ENCODE measurements at places on chromosomes 12 and 14.

- DNase-seq, result no peak
These were observed 257.2 kb upstream of the SOX5 start for GRCh38 chr12:24206621-24207020.

DNA sequence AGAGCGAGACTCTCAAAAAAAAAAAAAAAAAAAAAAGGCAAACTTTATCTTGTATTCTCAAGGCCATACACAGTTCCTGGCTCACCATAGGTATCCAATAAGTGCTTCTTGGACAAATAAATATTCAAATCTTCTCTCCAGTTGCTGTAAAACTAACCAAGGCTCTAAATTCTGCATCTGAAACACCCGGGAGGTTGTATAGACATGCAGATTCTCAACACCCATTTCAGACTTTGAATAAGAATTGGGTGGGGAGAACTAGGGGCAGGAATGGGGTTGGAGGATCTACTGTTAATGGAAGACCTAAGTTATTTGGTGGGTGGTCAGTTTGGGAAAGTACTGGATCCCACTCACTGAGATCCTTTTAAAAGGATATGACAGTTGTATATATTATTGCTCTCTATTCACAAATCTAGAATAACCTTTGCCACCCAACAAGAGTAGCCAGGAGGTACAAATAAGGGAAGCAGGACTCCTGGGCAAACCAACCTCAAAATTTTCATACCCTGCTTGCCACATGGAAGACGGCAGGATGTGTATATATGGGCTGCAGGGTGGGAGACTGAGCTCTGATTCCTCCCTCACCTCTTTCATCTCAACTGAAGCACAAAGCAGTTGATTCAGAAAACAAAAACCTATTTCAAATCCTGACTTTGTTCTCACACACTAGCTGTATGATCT lies 879 bp downstream of the GDF3 start:
- DNase-seq, result no peak

GRCh38 chr14:73780896-73781295 lies 66.7 kb upstream of the PNMA1 start:
- DNase-seq, result no peak

- DNase-seq, result no peak
These were observed 20.1 kb upstream of the CERS5 start for GRCh38 chr12:50187084-50187900.

DNA sequence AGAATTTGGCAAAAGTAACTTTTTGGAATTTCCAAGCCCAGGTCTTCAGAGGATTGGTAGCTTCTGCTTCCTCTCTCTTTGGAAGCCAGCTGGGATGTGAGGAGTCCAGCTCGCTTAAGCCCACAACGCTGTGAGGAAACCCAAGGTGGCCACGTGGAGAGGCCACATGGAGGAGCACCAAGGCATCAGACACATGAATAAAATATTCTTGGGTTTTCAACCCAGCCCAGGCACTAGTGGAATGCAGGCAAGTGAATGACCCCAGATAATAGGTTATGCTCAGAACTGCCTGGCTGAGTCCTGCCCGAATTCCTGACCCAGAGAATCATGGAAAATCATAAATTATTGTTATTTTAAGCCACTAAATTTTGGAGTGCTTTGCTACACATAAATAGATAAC lies 119.7 kb upstream of the PARP11 start:
- no peak for DNase-seq

GRCh38 chr12:130658145-130658911 lies 57.8 kb downstream of the RIMBP2 start:
- no peak for DNase-seq

DNA sequence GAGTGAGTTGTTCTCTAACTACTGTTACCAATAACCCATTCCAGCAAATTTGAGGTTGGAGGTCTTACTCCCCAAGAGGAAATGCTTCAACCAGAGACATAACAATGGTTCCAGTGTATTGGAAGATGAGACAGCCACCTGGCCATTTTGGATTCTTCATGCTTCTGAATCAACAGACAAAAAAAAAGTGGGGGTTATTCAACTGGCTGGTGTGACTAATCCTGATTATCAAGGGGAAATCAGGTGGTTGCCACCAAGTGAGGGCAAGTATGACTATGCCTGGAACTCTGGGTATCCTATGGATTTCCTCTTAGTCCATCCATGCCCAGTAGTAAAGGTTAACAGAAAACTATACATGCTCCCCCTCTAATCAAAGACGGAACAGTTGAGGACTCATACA lies 29.9 kb upstream of the ZNF641 start:
- no peak for DNase-seq

DNA sequence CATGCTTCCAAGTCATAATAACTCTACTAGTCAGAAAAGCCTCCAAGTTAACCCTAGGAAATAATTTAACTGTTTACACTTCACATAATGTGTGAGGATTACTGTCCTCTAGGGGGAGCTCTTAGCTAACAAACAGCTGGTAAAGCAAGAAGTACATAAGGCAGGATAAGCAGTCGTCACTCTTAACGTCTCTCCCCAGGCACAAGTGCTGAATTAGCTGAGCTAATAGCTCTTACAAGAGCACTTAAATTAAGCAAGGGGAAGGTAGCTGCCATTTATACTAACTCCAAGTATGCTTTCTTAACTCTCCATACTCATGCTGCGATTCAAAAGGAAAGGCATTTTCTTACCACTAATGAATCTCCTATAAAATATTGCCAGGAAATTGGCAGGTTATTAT lies 79.3 kb upstream of the TSPAN11 start:
- peak; percentile 24 for DNase-seq

DNA sequence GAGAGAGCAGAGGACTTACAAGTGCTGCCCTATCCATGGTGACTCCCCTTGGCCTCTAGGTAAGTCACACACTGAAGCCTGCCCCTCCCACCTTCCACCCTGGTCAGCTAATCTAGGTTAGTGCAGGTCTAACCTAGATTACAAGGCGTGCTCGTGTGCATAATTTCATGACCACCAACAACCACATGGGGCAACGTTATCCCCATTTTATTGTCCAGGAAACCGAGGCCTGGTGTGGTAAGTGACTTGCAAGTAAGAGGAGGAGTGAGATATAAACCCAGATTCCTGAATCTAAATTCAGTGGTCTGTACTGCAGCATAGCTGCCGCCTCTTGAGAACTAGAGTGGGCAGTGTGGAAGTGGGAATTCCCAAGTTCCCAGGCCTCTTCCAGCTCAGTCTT lies 171.1 kb downstream of the DAD1 start:
- no peak for DNase-seq

DNA sequence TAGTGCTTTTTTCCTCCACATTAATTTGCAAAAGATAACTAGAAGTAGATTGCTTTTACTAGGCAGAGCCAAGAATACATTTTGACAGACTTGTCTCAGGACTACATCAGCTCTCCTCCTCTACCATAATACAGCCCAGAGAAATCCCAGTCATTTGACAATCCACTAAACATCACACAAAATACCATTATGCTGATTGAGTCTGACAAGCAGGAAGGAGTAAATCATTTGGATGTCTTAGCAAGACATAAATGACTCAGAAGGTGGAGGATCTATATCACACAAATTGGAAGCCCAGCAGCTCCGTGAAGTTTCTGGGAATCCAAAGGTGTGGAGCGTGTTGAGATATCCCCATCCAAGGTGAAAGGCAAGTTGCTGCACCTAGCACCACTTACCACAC lies 75.4 kb upstream of the FKBP4 start:
- no peak for DNase-seq

- no peak for DNase-seq
These were observed 2.3 kb upstream of the KRT5 start for GRCh38 chr12:52522346-52523011.

DNA sequence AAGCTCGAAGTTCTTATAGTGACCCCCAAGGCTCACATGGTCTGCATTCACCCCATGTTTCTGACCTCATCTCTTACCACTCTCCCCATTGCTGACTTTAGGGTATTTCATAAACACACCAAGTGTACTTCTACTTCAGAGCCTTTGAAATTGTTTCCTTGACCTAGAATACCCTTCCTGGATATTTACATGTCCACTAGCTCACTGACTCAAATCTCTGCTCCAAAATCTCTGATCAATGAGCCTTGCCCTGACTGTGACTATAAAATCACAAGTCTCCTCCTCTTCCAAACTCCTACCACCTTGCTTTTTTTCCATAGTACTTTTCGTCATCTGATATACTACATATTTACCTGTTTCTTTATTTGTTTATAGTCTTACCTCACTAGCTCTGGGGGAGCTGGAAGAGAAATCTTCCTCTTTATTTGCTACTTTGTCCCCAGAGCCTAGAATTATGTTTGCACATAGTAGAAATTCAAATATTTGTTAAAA lies 105.1 kb downstream of the RMST start:
- DNase-seq, result no peak

DNA sequence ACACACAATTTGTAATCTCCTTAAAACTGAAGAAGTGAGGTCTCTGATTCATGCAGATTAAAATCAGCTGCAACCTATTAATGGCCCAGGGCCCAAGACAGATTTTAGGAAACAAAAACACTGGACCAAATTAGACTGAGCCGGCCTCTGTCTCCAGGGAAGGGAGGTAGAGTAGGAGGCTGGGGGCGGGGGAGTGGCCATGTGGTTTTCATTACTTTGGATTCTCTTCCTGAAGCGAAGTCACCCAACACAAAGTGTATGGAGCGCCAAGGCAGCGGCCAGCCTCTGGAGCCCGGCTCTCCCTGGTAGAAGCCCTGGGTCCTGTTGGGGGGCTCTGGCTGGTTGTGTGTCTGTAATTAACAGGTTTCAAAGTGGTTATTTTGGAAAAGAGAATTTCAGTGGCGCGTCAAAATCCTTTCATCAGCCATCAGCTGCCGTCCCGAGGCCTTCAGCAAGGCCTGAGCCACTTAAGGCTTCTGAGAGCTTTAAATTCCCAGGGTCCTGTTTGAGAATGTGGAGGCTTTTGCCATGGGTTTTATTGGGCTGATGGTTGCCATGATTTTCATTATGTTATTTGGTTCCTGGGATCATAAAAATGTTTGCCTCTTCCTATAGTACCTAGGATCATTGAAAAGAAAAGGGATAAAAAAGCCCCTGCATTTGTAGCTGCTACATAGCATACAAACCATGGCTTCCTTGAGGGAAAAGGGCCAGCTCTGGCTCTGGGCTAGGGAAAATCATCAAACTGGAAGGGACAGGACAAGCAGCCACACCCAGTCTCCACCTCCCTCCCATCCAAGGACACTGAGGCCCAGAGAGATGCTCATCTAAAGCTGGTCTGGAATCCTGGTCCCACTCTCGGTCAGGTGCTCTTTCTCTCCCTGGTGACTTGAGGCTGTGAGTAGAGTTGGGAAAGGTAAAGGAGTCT lies 282.4 kb downstream of the ZFP36L1 start:
- DNase-seq, result no peak

GRCh38 chr12:30134229-30134628 lies 350.5 kb upstream of the TMTC1 start:
- no peak for DNase-seq

- peak; percentile 56 for DNase-seq
These were observed 46.1 kb downstream of the CYP46A1 start for GRCh38 chr14:99729991-99730875.

GRCh38 chr12:113075137-113075683 lies 18.7 kb downstream of the DTX1 start:
- DNase-seq, result no peak

- no peak for DNase-seq
These were observed 5.7 kb downstream of the SLC4A8 start for GRCh38 chr12:51430196-51430895.

DNA sequence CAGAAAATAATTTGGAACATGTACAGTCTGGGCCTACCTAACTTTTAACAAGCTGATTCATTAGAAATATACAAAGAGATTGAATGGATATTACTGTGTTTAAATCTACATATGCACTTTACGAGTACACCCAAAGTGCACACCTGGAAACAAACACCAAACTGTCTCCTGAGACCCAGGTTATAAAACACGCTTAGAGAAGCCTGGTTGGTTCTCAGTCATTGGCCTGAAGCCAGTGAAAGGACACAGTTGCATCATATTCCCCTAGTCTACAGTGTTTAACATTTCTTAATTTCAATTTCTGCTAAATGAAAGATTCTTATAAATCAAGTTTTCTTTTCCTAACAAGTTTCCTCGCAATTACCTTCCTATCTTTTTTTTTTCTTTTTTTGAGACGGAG lies 209.5 kb downstream of the FBXL14 start:
- DNase-seq, result no peak

GRCh38 chr12:123395236-123395635 lies 11.3 kb downstream of the KMT5A start:
- no peak for DNase-seq

GRCh38 chr12:4280351-4281163 lies 7.0 kb downstream of the CCND2 start:
- no peak for DNase-seq

GRCh38 chr12:75888874-75889613 lies 142.5 kb downstream of the PHLDA1 start:
- no peak for DNase-seq

DNA sequence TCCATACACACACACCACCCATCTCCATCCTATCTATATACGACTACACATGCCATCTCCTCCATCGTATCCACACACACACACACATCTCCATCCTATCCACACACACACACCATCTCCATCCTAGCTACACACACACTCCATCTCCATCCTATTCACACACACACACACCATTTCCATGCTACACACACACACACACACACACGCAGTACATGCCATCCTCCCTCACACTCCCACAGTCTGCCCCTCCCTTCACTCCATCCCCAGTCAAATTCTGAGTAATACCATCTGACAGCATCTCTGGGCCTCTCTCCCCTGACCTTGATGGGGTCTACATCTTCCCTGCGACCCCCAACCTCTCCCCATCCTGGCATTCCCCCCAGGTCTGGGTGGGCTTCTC lies 193.8 kb upstream of the LHX5 start:
- DNase-seq, result no peak

GRCh38 chr12:47473091-47473490 lies 232.7 kb downstream of the RPAP3 start:
- no peak for DNase-seq

GRCh38 chr12:59085690-59086089 lies 165.4 kb upstream of the LRIG3 start:
- no peak for DNase-seq

DNA sequence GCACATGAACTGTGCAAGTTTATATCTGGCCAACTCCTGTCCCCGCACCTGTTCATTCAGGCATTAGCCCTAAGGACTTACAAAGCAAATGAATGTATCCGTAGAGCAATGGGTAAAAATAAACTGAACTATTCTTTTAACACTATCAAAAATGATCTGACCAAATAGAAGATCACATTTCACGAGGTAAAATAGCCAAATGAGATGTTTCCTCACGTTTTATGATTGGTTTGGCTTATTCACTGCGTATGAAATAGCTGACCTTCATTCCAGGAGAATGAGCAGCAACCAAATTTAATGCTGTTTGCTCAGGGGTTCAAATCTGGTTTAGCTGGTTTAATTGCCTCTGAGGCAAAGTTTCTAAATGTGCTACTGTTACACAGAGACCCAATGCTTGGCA lies 216.0 kb upstream of the EEA1 start:
- no peak for DNase-seq

- no peak for DNase-seq
These were observed 479.7 kb upstream of the TBX3 start for GRCh38 chr12:115163710-115164109.

GRCh38 chr12:106655577-106655976 lies 72.8 kb downstream of the RFX4 start:
- no peak for DNase-seq

Data from activated T-helper 1 cell treated with anti-CD3 and anti-CD28 coated beads, Interleukin-12 subunit alpha, Interleukin-12 subunit beta, Interleukin-2, Interleukin-4 antibody, amounts not matched to agents 30 ng/mL and 10 ng/mL and 1 ng/mL, durations not matched to agents 14 hours and 24 hours and 36 hours (primary cell).